ENCODE measurements at places on chromosomes 6 and 20. TPM values are rescaled to one million over a fixed set of nuclear protein-coding genes. Genes with fewer than 3 reads are reported as not detected.

The HLA-DOB gene
- 1.9 TPM for polyA plus RNA-seq

The MBOAT1 gene
- 6.6 TPM for polyA plus RNA-seq

The PI16 gene
- polyA plus RNA-seq = 1.9 TPM

The TAF4 gene
- 5.8 TPM for polyA plus RNA-seq

The POM121L2 gene
- not detected for polyA plus RNA-seq

The GPR63 gene
- polyA plus RNA-seq = 0.28 TPM

The EYS gene
- not detected for polyA plus RNA-seq

The KHDRBS2 gene
- not detected for polyA plus RNA-seq

The FAM83C gene
- polyA plus RNA-seq = 35.9 TPM

The C6orf15 gene
- polyA plus RNA-seq = not detected

The TMEM14A gene
- polyA plus RNA-seq = 43.2 TPM

The FAM162B gene
- polyA plus RNA-seq = 0.71 TPM

The KCNS1 gene
- 0.15 TPM for polyA plus RNA-seq

The PRSS16 gene
- 3.6 TPM for polyA plus RNA-seq

The TXNDC5 gene
- 44.6 TPM for polyA plus RNA-seq

The PTCHD4 gene
- polyA plus RNA-seq = not detected

The PSORS1C2 gene
- 0.81 TPM for polyA plus RNA-seq

The SPEF1 gene
- polyA plus RNA-seq = 0.08 TPM

The FERMT1 gene
- 10.9 TPM for polyA plus RNA-seq

The SPATS1 gene
- polyA plus RNA-seq = not detected

The MDN1 gene
- 10.1 TPM for polyA plus RNA-seq

The PCK1 gene
- 0.12 TPM for polyA plus RNA-seq

The SDCBP2 gene
- 147 TPM for polyA plus RNA-seq

The BPIFA2 gene
- not detected for polyA plus RNA-seq
